H54 (cell line): ENCODE measurements at places on chromosomes 12 and 14.

DNA sequence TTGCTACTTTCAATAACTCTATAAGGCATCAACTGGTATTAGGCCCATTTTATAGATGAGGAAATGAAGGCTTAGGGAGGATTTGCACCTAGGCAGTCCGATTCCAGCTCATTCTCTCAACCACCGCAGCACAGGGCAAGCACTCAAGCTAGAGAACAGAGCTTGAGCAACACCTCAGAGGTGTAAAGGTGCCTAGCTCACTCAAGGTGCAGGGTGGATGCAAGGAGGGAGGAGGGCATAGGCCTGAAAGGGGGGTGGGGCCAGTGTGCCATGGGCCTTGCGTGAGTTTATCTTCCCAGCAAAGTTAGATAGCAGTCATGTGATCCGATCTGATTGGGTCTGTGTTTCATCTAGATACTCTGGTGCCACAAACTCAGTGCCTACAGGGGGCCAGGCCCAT lies 10.2 kb upstream of the EMP1 start:
- no peak for DNase-seq

DNA sequence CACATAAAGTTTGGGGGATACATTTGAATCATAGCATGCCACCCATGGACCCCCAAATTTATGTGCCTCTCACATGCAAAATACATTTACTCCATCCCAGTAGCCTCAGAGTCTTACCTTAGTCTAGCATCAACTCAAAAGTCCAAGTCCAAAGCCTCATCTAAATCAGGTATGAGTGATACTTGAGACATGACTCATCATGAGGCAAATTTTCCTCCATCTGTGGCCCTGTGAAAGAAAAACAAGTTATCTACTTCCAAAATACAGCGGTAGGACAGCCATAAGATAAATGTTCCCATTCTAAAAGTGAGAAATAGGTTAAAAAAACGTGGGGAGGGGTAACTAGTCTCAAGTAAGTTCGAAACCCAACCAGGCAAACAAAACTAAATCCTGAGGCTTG lies 444.2 kb downstream of the SNAPC1 start:
- no peak for DNase-seq

- peak; percentile 30 for DNase-seq
Observed at GRCh38 chr14:89027097-89027740, 202.8 kb downstream of the TTC8 start.

DNA sequence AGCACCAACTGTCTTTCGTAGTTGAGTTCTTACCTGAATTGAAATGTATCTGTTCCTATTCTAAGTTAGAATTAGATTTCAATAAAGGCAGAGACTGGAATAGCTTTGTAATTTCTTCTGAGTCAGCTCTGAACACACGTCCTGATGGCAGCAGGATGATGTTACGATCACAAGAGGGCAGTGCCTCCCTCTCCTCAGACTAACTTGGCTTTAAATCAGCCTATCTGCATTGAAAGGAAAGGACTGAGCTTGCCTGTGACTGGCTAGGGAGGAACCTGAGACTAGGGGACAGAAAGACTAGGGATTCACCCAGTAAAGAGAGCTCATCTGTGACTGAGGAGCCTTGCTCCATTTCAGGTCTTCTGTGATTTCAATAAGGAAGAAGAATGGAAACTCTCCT lies 323.7 kb upstream of the OR4E1 start:
- no peak for DNase-seq

DNA sequence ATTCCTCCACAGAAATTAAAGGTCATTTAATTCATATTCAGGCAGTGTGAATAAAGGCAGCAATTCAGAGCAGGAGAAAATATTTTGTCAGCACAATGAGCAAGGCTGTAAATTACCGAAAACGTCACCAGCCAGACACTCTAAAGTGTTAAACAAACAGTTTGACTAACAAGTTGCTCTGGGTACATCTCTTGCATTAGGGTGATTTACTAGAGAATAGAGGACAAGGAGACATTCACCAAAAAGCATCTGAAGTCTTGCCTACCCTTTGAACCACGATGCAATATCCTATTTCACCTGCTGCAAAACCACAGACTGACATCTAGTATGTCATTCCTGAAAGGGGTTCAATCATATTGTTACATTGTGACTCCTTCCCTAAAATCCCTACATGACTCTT lies 27.1 kb upstream of the GPHB5 start:
- DNase-seq: no peak

GRCh38 chr12:52992699-52993557 lies 13.3 kb upstream of the EIF4B start:
- DNase-seq: peak; percentile 74

DNA sequence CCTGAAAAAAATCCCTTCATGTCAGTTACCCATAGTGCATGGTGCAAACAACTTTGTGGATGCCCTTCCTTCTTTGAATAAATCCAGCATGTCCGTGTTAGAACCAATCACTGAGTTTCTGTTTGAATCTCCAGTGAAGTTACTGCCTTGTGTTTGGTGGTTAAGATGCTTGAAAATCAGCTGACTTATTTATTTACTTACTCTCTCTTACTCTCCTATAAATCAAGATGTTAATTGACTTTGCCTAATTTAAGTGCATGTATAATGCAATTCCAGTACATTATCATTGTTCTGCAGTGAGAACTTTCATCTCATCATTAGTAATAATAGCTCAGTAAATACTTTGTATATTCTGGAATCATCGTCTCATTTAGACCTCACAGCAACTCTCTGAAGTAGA lies 114.2 kb downstream of the ESRRB start:
- DNase-seq: no peak

GRCh38 chr12:33322519-33322918 lies 117.1 kb downstream of the SYT10 start:
- no peak for DNase-seq

DNA sequence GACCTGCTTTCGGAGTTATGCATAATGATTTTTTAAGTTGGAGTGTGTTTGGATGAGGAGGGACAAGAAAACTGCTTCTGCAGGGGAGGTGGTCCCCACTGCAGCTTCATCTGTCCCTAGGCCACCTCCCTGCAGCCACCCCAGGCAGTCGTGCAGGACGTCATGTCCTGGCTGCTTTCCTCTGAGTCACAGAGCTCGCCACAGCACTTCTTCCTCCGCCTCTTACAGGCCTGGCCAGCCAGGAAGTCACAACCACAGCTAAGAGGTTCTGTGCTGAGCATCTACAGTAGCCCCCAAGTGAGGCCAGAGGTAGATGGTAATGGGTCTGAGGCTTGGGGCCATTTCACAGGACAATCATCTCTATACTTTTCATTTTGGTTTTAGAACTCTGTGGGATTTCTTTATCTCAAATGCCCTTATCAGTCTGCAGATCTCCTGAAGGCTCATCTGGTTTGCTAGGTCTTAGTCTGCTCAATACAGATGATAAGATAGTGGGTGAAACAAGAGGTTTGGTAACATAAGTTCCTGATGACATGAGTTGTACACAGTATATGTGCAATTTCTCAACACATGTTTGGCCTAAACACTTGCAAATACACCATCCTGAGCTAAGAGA lies 106.4 kb downstream of the ARF6 start:
- DNase-seq: peak; percentile 59
